ENCODE measurements at places on chromosomes 4 and X.

- peak; percentile 24 for DNase-seq
Observed at GRCh38 chr4:24476282-24476681, 108.1 kb downstream of the DHX15 start.

GRCh38 chr4:74152836-74153235, 5.1 kb upstream of the MTHFD2L start:
- DNase-seq, result peak; percentile 65

DNA sequence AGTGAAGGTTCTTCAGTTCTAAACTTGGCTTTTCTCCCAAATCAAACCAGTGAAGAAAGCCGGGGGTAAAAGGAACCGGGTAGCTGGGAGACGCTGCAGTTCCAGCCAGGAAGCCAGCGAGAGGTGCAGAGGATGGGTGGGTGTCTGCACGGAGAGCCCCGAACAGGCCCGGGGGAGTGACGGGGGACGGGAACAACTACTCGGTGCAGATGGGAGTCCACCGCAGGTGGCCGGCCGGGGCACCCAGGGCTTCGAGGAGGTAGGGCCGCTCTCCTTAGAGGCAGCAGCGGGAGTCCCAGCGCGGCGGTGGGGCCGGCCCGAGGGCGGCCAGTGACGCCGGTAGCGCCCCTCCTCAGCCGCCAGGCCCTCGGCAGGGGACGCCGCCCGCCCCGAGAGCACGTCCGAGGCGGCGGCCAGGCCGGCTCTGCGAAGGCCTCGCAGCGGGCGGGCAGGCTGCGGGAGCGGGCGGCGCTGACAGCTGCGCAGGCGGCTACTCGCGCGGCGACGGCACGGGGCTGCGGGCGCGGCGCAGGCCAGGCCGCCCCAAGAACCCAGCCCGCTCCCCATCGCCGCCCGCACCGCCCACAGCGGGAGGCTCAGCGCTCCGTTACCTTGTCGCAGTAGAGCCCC, 449 bp downstream of the FBXL5 start:
- peak; percentile 33 for DNase-seq

DNA sequence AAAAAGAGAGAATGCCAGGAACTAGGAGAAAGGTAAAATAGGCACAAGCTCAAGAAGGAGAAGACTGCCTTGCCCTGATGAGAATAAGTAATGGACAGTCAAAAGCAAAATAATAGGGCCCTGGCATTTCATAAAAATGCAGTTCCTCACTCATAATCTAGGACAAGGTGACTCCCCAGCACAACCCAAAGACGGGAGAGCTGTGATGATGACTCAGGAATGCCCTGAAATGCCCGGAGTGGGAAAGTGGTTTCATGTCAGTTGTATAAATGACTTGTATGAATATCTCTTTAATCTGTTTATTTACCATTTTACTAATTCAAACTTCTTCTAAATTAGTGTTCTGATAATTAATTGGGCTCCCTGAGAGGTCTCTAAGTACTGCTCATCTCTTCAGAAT, 28.8 kb upstream of the SETD7 start:
- DNase-seq, result no peak

DNA sequence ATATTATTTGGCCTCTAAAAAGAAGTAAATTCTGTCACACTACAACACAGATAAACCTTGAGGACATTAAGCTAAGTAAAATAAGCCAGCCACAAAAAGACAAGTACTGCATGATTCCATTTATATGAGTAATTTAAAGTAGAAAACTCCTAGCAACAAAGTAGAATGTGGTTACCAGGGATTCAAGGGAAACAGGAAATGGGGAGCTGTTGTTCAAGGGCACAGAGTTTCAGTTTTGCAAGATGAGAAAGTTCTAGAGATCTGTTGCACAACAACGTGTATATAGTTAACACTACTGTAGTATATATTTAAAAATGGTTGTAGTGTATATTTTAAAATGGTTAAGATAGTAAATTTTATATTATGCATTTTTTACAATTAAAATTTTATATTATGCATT, 25.4 kb downstream of the SEC31A start:
- peak; percentile 89 for DNase-seq

GRCh38 chr4:12534684-12535083, 949.5 kb downstream of the RAB28 start:
- no peak for DNase-seq

- no peak for DNase-seq
Observed at GRCh38 chr4:87390551-87390890, 467 bp downstream of the HSD17B11 start.

- DNase-seq, result peak; percentile 87
Observed at GRCh38 chr4:141425124-141425523, 204.4 kb downstream of the ZNF330 start.

GRCh38 chr4:106314960-106315359, 1.0 kb downstream of the TBCK start:
- DNase-seq, result no peak

GRCh38 chr4:155552180-155552579, 114.5 kb upstream of the GUCY1A1 start:
- peak; percentile 32 for DNase-seq

GRCh38 chr4:3239998-3240920, 8.7 kb upstream of the MSANTD1 start:
- DNase-seq, result no peak

DNA sequence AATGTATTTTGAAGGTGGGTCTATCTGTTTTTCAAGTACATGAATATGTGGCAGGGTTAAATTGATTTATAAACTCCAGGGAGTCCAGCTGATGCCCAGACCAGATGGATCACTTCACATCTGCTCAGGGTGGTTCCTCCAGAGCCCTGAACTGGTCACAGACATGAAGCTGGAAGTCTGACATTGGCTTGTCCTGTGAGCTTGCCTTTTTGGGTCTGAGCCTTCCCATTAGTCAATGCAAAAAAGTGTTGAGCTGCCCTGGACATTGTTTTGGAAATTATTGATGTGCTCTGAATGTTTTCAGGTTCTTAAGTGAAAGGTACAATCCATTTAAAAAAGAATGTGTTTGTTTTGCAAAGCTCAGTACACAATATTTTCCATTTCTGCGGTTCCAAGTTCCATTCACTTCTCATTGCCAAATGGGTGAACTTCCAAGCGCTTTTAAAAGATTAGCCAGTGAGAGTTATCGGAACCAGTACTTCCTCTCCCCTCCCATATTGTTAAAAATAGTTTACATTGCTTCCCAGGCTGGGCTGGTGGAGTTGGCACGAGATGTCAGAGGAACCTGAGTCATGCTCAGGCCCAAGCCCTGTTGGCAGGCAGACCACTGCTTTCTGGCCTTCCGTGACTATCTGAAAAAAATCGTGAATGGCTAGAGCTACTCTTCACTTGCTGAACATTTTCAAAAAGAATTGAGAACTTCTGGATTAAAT, 52.1 kb downstream of the PDGFRA start:
- DNase-seq, result peak; percentile 98

DNA sequence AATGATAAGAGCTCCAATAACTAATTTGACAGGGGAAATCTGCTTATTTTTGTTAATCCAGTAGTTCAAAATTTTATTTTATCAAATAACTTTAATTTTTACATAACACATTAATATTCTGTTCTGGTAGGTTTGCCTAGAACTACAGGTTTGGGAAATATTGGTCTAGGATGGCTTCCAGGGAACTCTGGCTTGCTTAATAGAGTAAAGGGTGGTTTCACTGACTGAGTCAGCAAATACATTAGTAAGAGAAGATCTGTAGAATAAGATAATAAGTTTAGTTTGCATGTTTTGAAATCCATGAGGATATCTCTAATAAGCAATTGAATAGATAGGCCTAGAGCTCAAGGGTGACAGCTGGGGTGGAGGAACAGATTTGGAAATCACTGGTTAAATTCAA, 500.7 kb downstream of the ZNF674 start:
- DNase-seq, result peak; percentile 20

DNA sequence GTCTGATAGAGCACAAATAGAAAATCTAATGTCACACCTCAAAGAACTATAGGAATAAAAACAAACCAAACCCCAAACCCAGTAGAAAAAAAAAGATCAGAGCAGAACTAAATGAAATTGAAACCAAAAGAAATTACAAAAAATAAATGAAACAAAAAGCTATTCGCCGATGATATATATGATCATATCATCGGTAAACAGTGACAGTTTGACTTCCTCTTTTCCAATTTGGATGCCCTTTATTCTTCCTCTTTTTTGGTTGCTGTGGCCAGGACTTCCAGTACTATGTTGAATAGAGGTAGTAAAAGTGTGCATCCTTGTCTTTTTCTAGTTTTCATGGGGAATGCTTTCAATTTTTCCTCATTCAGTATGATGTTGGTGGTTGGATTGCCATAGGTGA, 215.3 kb upstream of the AR start:
- DNase-seq, result no peak

DNA sequence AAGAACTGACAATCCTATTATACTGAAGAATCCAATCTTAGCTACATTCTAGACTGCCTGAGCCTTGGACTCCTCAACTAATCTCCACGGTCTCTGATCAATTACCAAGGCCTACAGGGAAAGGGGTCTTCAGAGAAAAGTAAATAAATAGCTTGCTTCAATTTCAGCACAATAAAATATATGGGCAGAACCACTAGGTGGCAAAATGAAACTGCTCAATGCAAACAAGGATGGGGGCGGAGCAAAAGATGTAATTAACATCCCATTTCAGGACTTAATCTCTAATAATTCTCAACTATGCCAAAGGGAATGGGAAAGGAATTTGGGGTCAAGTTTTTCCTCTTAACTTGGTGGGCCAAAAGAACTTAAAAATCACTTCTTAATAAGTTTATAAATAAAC, 78.4 kb upstream of the MAP3K15 start:
- peak; percentile 42 for DNase-seq

GRCh38 chr4:83013420-83013867, 2.8 kb upstream of the LIN54 start:
- DNase-seq, result no peak

DNA sequence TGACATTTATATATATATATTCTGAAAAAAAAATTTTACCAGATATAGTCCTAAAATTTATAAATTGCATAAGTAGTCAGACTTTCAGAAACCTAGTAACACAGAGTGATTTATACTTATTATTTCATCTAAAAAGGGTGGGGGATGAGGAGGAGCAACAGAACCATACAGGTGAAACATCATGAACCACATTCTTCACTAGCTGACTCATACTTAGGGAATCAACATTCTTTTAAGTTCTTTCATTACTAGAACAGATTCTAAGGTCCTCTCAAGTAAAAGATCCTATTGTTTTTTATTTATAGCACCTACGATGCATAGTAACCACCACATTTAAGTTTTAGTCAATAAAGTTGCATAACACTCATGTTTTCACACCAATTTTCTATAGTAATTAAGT, 166.1 kb downstream of the LRBA start:
- DNase-seq, result peak; percentile 30

GRCh38 chr4:175034007-175034406, 115.8 kb downstream of the ADAM29 start:
- no peak for DNase-seq

DNA sequence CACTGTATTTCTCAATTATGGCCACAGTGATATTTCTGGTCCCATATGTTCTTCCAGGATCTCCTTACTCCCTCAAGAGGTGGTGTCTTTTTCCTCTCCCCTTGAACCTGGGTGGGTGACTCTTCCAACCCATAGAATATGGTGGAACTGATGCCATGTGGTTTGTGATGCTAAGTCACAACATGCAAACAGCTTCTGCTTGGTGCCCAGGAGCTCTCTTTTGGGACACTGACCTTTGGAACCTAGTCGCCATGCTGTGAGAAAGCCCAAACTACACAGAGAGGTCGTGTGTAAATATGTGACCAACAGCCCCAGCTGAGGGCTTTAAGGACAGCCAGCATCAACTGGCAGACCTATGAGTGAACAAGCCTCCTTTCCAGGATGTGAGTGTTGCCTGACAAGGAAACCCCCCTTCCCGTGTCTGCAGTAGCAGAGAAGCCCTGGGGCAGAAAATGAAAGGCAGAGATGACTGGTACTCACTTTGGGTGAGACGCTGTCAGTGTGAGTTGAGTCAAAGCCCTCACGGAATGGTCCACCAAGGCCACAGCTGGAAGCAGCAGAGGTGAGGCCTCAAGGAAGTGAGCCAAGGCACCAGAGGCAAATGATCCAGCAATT, 223.4 kb downstream of the BCOR start:
- no peak for DNase-seq

DNA sequence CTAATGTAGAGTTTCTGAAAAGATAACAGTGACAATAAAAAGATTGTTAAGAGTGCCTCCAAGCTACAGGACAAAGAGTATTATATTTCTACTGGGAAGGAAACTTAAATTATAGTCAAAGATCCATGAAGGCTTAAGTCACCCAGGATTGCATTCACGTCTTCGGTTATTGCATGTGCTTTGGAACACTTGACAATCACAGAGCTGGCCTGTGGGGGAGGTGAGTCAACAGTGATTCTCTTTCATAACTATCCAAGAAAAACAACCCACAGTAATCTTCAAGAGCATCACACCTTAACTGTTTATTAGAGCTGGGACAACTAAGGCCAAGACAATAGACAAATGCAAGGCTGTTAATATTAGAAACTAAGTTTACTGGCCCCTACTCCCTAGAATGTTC, 40.3 kb downstream of the PDGFC start:
- DNase-seq, result peak; percentile 96

GRCh38 chr4:159433337-159433736, 330.5 kb downstream of the RAPGEF2 start:
- no peak for DNase-seq

DNA sequence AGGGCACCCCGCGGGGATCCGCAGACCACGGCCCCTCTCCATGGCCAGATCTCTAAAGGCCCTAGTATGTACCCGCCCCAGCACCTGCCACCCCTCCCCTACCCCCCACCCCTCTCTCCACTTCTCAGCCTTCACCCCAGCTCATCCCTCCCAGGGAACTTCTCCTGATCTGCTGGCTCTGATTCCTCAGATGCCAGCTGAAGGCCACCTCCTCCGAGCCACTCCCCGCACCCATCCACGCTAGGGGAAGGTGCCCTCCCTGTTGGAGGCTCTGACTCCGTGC, 11.9 kb downstream of the PSAPL1 start:
- DNase-seq, result no peak

DNA sequence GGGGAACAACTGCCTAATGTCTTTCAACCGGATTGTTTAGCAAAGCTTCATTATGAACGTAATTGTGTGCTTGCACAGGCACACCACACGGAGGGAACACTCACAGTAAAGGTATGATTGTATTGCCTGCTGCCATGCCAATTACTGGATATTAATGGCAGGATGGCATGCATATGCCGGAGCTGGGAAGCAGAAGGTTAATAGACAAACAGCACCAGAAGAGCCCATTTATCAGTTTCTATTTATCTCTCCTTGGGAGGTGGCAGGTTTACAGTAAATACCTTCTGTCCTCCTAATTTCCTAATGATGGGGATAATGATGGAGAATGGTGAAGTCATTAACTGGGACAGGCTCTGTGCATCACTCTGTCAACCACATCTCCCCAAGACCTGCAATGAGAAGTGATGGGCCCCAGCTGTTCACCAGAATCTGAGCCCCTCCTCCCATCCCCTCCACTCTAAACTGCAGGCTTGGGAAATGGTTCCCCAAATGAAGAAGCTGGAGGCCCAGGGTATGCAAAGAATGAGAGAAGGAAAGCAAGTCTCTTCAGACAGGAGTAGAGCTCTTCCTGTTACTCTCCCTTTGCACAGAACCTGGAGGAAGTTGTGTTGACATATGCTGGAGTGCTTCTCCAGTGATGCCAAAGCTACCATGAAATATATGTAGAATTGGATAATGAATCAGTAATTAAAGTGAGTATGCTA, 160.8 kb downstream of the NAA11 start:
- DNase-seq, result no peak

Measured in fibroblast of lung (primary cell).